ENCODE measurements at places on chromosomes 4 and X.
A peak's percentile ranks its signal among the peaks of the same experiment; 100 is the strongest.

DNA sequence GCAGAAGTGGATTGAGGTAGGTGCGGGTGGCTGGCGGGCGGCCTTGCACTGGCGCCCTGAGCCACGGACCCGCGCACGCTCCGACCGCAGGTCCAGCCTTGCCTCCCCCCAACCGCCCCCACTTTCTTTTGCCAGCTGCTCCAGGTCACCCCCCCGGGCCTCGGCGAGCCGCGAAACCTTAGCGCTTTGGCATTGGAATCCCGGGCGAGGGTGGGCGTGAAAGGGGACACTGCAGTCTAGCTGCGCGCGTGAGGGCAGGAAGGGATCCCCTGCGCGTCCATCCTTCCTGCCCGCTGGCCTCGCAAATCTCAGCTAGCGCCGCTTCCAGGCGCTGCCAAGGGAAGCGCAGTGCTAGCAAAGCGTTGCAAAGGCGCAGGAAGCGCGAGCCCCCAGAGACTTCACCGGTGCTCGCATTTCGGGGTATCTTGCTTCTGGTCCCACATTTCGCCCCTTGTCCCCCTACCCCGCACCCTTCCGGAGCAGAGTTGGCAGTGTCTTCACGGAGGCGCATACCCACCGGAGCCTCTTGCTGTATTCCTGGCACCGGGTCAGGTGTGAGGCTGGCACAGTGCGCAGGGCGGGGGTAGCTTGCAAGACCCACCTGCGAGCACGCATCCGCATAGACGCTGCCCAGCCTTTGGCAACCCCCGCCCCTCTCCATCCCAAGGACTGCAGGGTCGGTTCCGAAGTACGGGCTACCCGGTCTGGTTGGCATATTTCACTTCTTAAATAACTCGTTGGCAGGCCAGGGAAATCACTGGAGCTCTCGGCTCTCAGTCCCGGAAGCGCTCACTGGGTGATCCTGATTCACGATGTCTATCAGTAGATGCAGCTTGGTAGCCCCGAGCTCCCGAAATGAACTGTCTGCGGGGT lies 104.4 kb downstream of the UCHL1 start:
- DNase-seq = peak; percentile 40

GRCh38 chr4:139126898-139127297 lies 50.1 kb downstream of the ELF2 start:
- DNase-seq = no peak

DNA sequence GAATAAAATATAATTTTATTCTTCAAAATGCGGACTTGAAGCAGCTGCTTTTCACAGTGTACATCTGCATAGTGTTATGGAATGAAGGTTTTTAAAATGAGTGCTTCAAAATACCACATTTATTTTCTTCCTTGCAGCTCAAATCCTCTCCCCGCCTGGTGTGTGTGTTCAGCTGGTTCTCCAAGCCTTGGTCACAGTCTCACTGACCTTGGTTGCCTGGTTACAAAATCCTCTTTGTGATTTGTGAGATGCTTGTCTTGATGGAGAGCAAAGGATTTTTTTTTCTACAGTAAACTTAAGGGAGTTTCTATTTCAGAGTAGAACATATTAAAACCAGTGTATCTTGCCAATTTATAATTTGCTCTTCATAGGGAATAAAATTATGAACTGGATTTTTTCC lies 139.2 kb downstream of the PCDH18 start:
- peak; percentile 57 for DNase-seq

- no peak for DNase-seq
Measured at GRCh38 chr4:188434643-188435042, 295.4 kb downstream of the TRIML1 start.

DNA sequence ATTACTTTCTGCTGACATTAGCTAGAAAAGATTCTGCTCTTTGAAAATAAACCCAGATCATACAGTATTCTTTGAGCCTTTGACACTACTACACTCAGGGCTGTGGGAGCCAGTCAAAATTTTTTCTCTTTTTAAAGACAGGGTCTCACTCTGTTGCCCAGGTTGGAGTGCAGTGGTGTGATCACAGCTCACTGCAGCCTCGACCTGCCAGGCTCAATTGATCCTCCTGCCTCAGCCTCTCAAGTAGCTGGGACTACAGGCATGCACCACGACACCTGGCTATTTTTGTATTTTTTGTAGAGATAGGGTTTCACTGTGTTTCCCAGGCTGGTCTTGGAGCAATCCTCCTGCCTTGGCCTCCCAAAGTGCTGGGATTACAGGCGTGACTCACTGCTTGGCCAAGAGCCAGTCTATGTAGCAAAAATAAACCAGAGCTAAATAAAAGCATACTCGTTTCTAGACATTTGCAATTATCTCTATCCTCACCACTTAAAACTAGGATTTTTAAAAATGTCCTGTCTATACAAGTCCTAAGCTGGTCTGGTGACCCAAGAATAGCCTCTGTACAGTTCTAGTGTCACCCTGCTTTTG lies 43.2 kb downstream of the AKAP4 start:
- DNase-seq = no peak

DNA sequence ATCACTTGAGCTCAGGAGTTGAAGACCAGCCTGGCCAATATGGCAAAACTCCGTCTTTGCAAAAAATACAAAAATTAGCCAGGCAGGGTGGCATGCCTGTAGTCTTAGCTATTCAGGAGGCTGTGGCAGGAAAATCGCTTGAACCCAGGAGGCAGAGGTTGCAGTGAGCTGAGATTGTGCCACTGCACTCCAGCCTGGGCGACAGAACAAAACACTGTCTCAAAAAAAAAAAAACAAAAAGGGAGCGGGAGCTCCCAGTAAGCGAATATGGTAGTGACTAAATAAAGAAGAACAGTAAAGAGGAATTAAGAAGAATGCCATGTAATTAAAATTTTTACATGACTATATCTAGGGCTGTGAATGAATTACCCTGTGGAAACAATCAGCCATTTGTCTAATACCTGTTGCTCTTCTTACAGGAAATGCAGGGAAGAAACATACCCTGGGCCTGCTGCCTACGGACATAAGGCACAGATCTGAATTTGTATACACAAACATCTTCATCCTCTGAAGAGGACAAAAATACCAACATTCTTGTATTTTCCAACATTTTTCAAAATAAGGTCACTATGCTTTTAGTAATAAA lies 11.4 kb downstream of the WDFY3 start:
- no peak for DNase-seq

DNA sequence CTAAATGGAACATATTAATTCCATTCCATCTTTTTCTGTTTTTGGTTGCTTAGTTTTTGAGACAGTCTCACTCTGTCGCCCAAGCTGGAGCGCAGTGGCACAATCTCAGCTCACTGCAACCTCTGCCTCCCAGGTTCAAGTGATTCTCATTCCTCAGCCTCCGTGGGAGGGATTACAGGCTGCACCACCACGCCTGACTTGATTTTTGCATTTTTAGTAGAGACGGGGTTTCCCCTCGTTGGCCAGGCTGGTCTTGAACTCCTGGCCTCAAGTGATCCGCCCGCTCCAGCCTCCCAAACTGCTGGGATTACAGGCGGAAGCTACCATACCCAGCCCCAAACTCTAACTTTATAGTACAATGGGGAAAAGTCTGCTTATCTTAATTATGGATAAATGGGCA lies 11.2 kb downstream of the HNRNPD start:
- DNase-seq = no peak

GRCh38 chrX:99722094-99722493 lies 688.0 kb downstream of the PCDH19 start:
- DNase-seq = no peak

GRCh38 chr4:70996018-70996360 lies 2.5 kb downstream of the DCK start:
- DNase-seq = no peak

- no peak for DNase-seq
Measured at GRCh38 chr4:1515763-1516162, 109.5 kb upstream of the NKX1-1 start.

- DNase-seq = no peak
Measured at GRCh38 chr4:81404741-81405140, 67.0 kb downstream of the RASGEF1B start.

GRCh38 chr4:145404761-145405160 lies 76.9 kb upstream of the SMAD1 start:
- DNase-seq = no peak

DNA sequence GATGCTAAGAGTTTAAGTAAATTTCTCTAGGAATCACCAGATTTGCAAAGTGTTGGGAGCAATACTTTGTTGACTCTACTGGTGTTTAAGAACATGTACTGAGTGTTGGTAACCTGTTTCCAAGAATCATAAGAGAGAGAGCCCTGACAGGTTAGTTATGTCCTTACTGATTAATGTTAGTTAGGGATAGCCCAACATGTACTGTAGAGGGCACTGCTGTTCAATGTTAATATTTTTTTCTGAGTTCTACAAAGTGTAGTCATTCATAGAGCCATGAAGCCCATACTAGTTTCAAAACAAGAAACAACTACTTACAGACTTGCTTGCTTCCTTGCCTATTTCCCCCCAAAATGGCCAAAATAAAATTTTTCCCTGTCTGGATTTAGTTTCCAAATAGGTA lies 11.9 kb downstream of the TMPRSS11D start:
- peak; percentile 3 for DNase-seq

DNA sequence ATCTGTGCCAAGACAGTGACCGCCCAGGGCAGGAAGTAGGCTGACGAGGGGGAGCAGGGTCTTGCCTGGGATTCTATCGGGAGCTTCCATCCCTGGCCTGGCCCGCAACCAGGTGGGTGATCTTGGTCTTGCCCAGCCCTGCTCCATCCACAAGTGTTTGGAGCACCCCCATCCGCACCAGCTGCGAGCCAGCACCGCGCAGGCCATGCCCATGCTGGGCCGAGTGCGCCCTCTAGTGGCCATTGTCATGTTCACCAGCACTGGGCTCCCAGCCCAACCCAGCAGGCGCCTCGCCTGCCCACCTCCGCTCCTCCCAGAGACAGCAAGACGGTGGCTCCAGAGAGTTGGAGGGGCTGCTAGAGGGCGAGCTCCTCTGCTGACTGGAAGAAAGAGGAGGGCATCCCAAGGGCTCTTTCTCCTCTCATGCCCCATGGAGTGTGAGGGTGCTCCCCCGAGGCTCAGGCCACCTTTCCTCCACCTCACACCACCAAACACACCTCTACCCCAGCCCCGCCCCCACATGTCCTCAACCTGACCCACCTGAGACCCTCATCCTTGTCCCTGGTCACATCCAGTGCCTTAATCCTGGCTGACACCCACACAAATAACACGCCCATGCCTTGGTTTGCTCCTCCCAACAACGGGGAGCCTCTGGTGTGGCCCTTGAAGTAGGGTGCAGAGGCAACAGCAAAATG lies 9.8 kb upstream of the ATP2B3 start:
- DNase-seq = peak; percentile 32

- DNase-seq = no peak
Measured at GRCh38 chr4:24769571-24769970, 25.8 kb upstream of the SOD3 start.

DNA sequence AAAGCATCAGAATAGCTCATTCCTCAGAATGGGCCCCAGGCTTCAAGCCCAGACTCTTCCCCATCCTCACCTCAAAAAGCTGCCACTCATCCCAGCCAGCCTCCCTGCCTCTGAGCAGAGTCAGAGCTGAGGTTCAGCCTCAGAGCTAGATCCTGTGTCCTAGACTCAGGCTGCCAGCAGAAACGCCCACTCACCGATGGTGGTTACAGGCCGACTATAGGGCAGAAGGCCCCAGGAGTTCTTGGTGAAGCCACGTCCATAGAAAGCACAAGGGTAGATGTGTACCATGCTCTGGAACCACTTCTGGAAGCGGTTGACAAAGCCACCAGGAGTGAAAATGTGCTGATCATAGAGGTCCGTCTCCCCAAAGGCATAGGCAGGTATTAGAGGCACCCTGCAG lies 7.7 kb downstream of the AWAT2 start:
- no peak for DNase-seq

DNA sequence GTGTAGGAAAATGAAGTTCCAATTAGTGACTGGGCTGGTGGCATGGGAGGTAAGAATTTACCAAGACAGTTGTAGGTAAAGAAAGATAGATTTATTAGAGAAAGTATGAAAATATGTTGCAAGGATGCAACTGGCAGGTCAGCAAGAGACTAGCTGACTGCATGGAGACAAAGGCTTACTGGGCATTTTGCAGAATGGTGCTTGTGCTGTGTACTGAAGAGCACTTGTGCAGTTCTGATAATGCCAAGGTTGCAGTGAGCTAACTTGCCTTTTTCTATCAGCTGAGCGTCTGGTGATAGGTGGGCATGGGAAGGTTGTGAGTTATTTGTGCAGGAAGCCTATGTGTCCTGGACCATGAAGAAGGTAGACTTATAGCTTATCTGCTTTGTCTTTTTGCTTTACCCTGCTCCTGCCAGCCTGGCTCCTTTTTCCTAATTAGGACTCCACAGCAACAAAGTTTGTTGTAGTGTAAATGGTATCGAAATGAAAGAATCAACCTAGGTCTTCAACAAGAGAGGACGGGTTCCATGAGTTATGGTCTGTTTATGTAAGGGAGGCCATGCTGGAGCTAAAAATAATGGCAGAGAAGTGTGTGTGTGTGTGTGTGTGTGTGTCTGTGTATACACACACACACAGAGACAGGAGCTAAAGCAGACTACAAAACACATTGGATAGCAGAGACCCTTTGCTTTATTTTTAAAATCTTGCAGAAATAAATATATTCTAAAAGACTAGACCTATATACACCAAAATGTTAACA lies 15.0 kb downstream of the BST1 start:
- DNase-seq = no peak

- DNase-seq = no peak
Measured at GRCh38 chr4:132114885-132115284, 1034.2 kb upstream of the PCDH10 start.

- DNase-seq = no peak
Measured at GRCh38 chrX:15366506-15367352, 17.5 kb downstream of the VEGFD start.

- no peak for DNase-seq
Measured at GRCh38 chrX:34147345-34147744, 15.2 kb upstream of the FAM47A start.

- no peak for DNase-seq
Measured at GRCh38 chr4:89684536-89684935, 152.4 kb downstream of the SNCA start.

GRCh38 chr4:2842687-2843262 lies 869 bp upstream of the ADD1 start:
- DNase-seq = no peak

DNA sequence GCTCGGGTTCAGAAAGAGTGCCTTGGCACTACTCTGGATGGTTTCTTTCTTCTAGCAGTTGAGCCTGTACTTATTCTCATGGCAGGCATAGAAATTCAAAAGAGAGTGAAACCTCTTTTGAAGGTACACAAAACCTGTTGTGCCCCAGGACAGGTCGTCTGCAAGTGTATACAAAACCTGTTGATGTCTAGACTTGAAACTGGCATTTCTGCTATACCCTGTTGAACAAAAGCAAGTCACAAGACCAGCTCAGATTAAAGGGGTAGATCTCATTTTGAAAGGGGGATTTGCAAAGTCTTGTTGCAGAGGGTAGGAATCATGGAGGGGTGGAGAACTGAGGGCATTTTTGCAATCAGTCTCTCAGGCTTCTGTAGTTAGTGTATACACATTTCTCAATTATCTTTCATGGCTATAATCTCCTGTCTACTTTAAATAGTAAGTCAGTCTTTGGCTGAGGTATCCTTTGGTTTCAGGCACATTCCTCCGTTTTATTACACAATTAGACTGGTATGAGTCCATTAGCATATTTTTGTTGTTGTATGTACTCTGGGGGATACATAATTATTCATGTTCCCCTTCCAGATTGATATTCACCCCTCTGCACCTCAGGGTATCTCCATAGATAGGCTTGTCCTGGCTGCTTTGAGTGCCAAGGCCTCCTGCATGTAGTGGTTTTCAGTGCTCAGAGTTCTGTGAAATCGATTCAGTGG lies 251.4 kb downstream of the DTHD1 start:
- DNase-seq = no peak

- no peak for DNase-seq
Measured at GRCh38 chr4:73586666-73587065, 33.6 kb downstream of the RASSF6 start.
